Fibroblast of villous mesenchyme (primary cell): ENCODE measurements at places on chromosomes 2 and 18. TPM values are rescaled to one million over a fixed set of nuclear protein-coding genes. Genes with fewer than 3 reads are reported as not detected.

GRCh38 chr2:181672255-181673008, 7.9 kb downstream of the NEUROD1 start:
- no peak for DNase-seq

DNA sequence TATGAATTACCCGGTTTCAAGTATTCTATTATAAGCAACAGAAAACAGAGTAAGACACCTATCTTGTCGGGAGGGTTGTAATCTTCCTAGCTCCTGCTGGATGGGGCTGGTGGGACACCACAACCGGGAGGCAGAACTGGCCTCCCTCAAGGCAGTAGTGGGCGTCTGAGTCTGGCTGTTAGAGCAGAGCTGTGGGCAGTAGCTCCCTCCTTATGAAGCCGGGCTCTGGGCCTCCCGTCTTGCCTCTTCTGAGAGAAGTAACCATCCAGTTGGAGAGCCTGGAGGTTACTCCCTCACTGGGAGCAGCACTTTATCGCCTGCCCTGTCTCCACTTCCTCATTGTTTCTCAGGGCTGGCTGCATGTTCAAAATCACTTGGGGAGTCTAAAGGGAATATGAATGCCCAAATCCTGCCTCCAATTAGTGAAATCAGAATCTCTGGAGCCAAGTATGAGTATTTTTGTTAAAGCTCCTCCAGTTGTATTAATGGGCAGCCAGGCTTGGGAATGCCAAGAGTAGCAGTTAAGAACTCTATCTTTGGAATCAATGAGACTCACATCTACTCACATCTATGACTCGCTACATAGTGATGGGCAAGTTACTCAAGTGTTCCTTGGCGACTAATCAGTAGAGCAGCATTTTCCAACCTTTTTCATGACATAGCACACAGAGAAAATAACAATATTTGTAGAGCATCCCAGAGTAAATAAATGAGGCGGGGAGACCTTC, 27.3 kb upstream of the NRP2 start:
- DNase-seq, result peak; percentile 16

DNA sequence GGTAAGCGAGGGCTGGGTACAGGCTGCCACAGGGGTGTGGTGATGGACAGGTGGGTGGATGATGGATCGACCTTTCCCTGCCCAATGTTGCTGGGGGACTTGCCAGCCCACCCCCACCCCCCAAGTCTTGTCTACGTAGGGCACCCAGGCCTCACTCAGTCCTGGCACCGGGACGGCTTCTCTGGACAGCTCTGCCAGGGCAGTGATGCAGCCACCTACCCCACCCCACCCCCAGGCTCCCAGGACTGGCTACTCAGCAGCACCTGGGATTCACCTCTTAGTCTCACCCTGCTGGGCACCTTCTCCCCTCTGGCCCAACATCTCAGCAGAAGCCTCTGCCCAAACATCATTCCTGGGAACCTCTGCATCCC, 55.7 kb downstream of the ANKMY1 start:
- DNase-seq, result no peak

GRCh38 chr18:21483051-21483450, 117.5 kb downstream of the ESCO1 start:
- no peak for DNase-seq

GRCh38 chr2:86350751-86351150, 13.3 kb upstream of the REEP1 start:
- DNase-seq, result no peak

DNA sequence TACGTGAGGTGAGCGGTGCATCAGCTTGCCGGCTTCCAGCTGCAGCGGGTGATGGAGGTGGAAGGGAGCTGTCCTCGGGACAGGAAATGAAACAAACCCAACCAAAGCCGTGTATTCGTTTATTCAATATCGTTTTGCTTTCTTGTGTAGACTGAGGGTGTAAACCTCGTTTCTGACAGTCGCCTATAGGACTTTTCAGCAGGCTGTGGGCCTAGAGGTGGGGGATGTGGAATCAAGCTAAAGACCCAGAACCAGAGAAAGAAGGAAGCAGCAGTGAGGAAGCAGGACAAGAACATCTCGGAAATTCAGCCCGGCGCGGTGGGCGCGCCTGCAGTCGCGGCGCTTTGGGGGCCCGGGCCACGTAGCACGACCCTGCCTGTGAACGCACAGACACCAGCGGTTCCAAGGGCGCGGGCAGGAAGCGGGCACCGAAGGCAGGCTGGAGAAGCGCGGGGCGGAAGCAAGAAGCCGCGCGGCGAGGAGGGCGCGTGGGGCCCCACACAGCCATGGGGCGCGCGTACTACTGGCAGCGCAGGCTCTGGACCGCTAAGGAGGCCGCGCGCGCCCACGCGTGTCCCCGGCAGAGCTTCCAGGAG, 755 bp upstream of the ATP9B start:
- DNase-seq, result peak; percentile 17

GRCh38 chr2:41774011-41774605, 273.7 kb upstream of the PKDCC start:
- DNase-seq, result no peak

- no peak for DNase-seq
These were observed 896 bp upstream of the SLC8A1 start for GRCh38 chr2:40452786-40453185.

DNA sequence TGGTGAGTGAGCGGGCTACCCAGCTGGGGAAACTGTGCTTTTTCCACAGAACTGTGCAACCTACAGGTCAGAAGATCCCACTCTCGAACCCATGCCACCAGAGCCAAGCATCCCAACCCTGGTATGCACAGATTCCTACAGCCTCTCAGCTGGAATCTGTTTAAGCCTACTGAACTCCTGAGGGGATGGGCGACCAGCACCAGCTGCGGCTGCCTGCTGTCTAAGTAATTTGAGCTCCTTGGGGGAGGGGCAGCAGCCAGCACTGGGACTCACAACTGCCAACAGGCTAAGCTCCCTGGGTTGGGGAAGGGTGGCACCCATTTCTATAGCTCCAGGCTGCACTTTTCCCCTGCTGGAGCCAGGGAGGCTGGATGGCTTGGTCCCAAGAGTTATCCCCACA, 11.8 kb downstream of the CYP27C1 start:
- DNase-seq, result peak; percentile 48

Gene CHRNG
- total RNA-seq, result not detected in 2 replicates

GRCh38 chr2:238599549-238600505, 173.1 kb downstream of the ASB1 start:
- DNase-seq, result no peak

- DNase-seq, result no peak
These were observed 7.9 kb upstream of the SLC3A1 start for GRCh38 chr2:44267269-44267795.

Gene CCDC178
- total RNA-seq, result 0.32 and 0.43 TPM in 2 replicates

GRCh38 chr18:51135795-51136194, 61.7 kb downstream of the MEX3C start:
- no peak for DNase-seq

- no peak for DNase-seq
These were observed 36.9 kb downstream of the ATP9B start for GRCh38 chr18:79106084-79106483.

GRCh38 chr2:37396890-37397565, 52.6 kb downstream of the QPCT start:
- no peak for DNase-seq

GRCh38 chr2:42227491-42227890, 58.3 kb downstream of the EML4 start:
- no peak for DNase-seq

Gene KCNIP3
- total RNA-seq, result 1.3 and 2.6 TPM in 2 replicates

- peak; percentile 74 for DNase-seq
These were observed 36.4 kb upstream of the HAAO start for GRCh38 chr2:42828487-42829425.

- no peak for DNase-seq
These were observed 204.3 kb downstream of the SEPTIN10 start for GRCh38 chr2:109409321-109410038.

- no peak for DNase-seq
These were observed 16.4 kb downstream of the GEMIN6 start for GRCh38 chr2:38794235-38794946.

Gene ADCYAP1
- not detected in 2 replicates for total RNA-seq

DNA sequence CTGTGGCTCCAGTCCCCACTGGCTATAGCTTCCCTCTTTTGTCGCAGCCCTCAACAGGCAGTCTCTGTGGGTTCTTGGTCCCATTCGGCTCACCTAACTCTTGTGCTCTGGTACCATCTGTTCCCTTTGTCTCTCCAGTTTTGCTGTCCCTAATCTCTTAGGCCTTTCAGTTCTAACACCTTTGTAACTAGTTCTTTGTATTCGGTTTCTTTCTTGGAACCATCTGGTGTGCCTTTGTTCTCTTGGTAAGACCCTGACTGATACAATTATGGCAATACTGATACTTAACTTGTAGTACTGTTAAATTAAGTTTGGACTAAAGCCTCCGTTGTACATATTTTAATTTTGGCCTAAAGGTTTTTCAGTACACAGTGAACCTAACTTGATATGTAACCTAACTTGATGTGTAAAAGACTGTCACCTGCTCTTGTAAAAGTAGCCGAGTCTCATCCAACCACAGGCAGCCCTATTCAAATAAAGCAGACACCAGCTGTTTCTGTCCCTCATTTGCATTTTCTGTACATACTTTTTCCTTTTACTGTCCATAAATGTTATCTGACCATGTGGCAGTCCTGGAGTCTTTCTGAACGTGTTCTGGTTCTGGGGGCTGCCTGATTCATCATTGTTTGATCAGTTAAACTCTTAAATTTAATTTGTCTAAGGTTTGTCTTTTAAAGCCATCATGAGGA, 4.8 kb upstream of the MRPL44 start:
- DNase-seq, result no peak

DNA sequence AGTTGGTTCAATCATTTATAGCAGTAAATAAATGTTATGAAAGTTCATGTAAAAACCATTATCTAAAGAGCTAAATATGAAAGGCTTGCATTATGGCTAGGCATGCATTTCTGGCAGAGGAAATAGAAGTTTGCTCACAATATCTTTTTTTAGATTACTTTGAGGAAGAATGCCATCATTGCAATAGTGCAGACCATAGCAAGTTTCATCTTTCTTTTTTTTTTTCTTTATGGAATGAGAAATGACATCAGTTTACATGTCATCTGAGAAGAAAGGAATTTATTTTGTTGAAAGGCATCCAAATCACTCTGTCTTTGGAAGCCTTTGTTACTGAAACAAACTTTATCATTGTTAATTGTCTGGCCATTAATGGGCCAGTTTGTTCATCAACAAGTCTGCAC, 74.5 kb upstream of the NCKAP5 start:
- DNase-seq, result no peak

- no peak for DNase-seq
These were observed 607 bp downstream of the LAMA3 start for GRCh38 chr18:23689616-23690504.

DNA sequence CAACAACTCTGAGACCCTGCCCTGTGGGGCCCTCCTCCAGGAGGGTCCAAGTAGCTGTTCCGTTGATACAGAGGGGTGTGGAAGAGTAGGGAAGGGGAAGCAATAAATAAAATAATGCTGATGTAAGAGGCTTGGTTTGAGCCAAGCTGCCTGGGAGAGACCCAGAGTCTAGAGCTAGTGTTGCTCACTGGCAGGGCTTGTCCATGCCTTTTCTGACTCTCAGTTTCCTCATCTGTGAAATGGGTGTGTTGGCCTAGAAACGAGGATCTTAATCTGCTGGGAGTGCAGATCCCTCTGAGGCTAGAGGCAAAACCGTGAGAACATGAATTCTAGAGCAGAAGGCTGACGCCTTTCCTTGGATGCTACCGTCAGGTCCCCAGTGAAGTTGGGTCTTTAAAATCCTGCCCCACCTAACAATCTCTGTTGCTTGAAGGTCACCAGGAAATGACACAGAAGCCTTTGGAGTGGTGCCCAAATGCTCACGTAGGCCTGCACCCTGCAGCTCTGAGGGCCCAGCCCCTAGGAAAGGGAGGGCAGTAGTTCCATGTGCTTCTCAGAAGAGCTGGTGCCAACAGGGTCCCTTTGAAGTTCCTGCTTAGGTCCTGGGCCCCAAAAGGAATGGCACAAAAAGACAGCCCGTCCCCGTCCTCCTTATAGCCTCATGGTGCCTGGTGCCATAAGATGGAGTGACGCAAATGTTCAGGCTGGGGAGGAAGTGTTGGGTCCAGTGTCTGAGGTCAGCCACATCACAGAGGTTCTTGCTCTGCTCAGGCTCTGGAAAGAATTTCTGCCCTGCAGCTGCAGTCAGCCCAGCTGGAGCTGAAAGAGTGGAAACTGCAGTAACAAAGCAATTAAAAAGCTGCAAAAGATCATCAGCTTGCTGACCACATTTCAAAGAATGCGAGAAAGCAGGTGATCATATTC, 73.2 kb upstream of the SMAD2 start:
- peak; percentile 54 for DNase-seq

DNA sequence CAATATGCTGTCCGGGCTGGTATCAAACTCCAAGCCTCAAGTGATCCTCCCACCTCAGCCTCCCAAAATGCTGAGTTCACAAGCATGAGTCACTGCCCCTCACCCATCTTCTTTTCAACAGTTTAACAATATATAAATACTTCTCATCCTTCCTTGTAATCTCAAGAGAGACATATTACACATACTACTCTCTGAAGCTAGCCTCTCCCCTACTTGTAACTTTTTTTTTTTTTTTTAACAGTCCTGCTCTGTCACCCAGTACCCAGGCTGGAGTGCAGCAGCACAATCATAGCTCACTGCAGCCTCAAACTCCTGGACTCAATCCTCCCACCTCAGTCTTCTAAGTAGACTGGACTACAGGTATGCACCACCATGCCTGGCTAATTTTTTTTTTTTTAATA, 5.7 kb downstream of the GFPT1 start:
- no peak for DNase-seq

- DNase-seq, result no peak
These were observed 136.1 kb downstream of the MCFD2 start for GRCh38 chr2:46779447-46779941.

DNA sequence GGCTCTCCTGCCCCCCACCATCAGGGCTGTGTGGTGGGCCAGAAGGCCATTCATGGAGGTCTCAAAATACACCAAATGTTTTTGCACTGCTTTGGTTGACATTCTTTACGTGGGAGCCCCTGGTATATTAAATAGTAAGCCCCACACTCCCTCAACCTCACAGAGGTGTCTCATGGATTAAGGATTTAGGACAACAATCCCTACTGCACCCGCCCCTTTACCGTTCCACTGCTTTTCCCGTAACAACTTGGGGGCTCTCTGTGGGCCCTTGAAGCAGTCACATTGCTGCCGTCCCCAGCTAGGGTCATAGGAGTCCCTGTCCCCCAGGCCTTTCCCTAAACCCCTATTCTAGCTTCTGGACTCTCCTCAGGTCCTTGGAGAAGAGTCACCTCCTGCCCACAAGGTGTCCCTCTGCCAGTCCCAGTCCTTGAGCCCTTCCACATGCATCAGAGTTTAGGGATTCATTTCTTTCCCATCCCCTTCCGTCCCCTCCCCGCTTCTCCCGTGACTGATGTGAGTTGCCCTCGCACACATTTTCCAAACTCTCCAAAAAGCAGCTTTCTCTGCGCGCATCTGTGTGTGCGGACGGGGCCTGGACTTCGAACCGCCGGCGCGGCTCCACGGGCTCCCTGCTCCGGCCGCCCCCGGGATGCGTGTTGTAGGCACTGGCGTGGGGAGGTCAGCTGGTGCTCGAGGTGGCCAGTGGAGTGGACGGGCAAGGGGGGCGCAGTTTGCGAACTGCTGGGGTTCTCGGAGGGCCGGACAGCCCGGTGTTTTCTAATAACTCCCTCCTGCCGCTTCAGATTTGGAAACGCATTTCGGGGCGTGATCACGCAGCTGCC, 84.8 kb downstream of the LYPD1 start:
- DNase-seq, result no peak

Gene CPO
- total RNA-seq, result not detected in 2 replicates
